ENCODE measurements at places on chromosomes 12 and 14.

GRCh38 chr14:29271669-29272068, 505.1 kb downstream of the FOXG1 start:
- DNase-seq: no peak

DNA sequence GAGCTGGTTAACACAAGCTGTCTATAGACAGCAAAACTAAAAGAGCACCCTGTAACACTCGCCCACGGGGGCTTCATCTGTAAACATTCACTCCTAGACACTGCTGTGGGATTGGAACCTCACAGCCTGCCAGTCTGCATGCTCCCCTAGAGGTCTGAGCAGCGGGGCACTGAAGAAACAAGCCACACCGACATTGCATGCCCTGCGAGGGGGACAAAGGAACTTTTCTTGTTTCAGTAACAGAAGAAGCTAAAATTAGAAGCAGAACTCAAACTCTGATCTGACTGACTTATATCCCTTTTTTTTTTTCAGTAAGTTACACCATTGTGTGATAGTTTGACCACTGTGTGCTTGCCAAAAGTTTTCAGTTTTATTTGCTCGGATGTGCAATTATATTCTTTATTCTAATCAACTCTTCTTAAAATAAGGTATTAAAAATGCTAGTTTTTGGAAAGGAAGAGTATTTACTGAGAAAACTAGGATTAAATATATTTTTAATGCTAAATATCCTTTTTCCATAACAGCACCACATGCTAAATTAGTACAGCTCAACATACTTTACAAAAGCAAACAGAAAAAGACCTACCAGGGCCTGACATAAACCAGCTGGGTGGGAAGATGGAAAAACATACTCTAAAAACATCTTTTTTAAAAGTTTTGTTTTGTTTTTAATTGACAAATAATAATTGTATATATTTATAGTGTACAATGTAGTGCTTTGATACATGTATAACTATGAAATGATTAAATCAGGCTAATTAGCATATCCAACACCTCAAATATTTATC, 100.2 kb downstream of the EPS8 start:
- no peak for DNase-seq

GRCh38 chr14:99179506-99179905, 92.5 kb downstream of the BCL11B start:
- DNase-seq: no peak

DNA sequence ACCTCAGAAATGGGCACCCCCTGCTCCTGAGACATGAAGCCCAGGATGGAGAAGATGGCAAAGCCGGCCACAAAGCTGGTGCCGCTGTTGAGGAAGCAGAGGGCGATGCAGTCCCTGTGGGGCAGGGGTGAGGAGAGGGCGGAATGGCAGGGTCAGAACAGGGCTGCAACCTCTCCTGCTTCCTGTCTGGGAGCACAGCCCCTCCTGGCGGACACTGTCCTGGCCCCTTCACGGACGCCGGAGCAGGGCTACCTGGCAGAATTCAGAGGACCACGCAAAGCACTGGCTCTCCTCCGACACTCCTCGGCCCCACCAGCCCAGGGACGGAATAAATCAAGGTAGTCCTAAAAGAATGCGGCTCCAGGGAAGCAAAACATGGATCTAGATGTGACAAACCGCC, 12.4 kb upstream of the SLC6A12 start:
- DNase-seq: no peak

GRCh38 chr14:64706119-64706592, 1.9 kb downstream of the PLEKHG3 start:
- no peak for DNase-seq

DNA sequence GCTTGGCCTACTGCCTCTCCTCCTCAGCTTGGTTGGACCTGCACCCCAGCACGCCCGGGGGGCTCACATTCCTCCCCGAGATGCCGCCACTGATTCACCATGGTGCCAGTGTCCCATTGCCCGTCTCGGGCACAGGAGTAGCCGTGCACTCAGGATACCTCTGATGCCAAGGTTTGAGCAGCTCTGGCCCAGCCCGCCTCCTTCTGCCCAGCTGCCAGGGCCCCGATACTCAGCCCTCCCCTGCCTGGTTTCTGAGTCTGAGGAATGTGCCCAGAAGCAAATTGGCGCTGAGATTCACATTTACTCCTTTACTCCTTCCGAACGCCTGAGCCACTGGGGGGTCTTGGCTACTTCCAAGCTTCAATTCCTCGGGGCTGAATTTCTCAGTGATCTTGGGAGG, 63.5 kb downstream of the NINJ2 start:
- no peak for DNase-seq

GRCh38 chr12:77325511-77326236, 260.3 kb upstream of the E2F7 start:
- no peak for DNase-seq

GRCh38 chr12:108563804-108564151, 1.4 kb downstream of the ISCU start:
- no peak for DNase-seq

GRCh38 chr14:95850429-95850828, 26.2 kb upstream of the TUNAR start:
- no peak for DNase-seq

GRCh38 chr14:52848626-52849025, 57.2 kb upstream of the GNPNAT1 start:
- no peak for DNase-seq

DNA sequence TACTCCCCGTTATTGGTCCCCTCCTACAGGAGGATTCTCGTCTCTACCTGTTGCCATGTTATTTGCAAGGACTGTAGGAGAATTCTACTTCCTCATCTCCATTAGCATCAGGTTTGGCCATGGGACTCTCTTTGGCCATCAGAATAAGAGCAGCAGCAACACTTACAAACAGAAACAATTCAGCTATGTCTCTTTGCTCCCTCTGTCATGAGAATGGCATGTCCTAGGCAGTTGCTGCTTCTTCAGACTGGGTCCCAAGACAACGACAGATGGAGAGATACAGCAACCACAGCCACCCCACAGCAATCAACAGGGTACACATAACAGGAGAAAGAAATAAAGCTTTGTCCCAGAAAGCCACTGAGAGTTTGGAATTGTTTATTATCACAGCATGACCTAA, 19.7 kb downstream of the SLC41A2 start:
- DNase-seq: no peak

GRCh38 chr12:46904406-46905238, 78.8 kb upstream of the SLC38A4 start:
- no peak for DNase-seq

DNA sequence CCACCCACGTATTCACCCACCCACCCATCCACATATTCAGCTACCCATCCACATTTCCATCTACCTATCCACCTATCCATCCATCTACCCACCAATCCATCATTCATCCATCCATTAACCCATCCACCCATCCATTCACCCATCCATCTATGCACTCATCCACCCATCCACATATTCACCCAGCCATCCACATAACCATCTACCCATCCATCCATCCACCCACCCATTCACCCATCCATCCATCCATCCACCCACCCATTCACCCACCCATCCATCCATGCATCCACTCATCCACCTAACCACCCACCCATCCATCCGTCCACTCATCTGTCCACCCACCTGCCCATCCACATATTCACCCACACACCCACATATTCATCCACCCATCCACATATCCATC, 70.5 kb downstream of the LGMN start:
- no peak for DNase-seq

DNA sequence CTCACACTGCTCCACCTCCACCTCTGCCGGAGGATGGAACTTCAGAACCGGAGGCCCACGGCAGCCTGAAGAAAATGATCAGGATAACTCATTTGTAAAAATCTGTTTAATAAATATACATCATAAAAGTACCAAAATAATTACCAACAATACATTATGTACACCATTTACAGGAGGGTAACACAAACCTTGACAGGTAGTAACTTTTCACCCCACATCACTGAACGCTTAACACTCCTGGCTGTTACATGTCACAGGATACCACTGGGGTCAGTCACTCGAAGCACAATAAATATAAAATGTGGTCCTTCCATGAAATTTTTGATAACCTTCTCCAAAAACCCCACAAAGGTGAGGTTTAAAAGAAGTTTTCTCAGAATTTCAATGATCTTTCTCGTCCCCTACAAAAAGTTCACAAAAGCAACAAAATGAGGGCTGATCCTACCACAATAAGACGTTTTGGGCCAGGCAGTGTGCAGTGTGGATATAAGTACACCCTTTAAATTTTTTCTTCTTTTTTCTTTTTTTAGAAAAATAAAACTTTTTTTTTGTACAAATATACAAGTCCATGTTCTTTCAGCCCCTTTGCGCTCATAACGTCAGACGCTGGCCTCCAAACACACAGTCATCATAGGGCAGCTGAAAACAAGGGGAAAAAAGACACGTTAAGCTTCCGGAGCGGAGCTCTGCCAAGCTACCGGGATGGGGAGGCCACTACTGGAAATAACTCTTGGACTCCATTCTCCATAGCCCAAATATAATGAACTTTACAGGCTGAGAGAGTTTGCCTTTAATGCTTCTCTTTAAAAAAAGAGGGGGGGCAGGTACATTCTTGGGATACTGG, 2.9 kb downstream of the NFKBIA start:
- no peak for DNase-seq

DNA sequence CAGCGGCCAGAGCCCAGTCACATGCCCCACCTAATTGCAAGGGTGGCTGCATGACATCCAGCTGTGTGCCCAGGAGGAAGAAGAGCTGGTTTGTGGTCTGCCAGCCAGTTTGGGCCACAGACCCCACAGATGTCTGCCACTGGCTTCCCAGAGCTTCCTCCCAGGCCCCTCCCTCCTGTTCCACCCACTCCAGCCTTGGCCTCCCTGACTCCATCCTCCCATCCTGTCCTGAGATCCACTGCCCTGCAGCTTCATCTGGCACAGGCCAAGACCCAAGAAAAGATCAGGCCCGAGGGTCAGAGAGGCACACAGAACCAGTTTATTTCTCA, 5.9 kb downstream of the NGB start:
- no peak for DNase-seq

- DNase-seq: no peak
These were observed 14.2 kb downstream of the AMN1 start for GRCh38 chr12:31714406-31715271.

DNA sequence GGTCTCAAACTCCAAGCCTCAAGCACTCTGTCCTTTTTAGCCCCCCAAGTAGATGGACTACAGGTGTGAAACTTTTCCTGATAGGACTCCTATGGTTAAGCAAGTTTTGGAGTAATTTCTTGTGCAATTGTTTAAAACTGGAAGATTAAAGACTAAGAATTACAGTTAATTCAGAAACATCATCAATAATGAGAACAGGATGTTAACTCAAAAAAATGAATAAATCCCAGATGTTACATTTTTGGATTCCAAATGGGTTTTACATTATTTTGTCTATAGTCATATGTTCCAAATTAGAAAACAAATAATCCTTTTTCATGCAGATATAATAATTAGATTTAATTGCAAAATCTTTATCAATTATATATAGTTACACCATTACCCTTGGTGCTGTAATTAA, 24.4 kb upstream of the KITLG start:
- DNase-seq: no peak
